ENCODE measurements at places on chromosomes 13 and 19.

DNA sequence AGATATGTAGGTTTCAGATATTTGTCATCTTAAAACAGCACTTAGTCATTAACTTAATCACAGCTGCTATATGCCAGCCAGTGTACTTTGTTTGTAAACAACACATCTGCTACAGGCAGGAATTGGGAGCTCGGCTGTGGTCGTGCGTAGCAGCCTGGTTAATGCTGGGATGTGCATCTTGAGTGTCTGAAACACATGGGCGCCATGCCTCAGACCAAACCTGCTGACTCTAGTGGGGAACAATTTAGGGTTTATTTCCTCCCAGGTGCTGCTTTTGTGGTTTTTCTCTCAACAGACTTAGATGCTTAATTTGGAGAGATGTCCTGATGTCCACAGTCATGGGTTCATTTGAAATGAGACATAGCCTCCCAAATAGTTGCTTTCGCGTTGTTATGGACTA lies 238.5 kb upstream of the TMTC4 start:
- no peak for DNase-seq

GRCh38 chr19:16398530-16399249 lies 73.1 kb downstream of the EPS15L1 start:
- no peak for DNase-seq

DNA sequence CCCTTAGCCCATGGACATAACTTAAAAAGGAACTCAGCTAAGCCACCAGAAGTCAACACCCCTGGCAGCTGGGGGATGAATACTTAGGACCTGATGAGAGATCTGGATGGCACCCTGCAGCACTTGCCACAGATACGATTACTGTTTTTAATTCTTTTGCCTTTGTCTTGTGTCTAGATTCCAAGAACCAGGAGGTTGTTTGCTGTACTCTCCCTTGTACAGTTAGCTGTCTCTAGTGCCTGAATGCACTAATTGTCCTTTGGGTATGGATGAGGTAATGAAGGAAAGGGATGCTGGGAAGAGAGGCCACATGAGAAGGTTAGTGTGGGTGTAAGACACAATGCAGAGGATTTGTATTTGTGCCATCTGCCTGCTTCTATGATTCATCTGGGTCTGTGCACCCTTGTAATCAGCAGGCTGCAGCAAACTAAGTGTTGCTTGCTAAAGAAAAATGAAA lies 385.8 kb downstream of the KCNRG start:
- DNase-seq = no peak

GRCh38 chr19:32181216-32181920 lies 164.0 kb upstream of the ZNF507 start:
- no peak for DNase-seq

- DNase-seq = no peak
These were observed 71.3 kb downstream of the ARHGEF7 start for GRCh38 chr13:111186305-111186935.

- DNase-seq = no peak
These were observed 13.9 kb downstream of the FOXO1 start for GRCh38 chr13:40652588-40652940.

- no peak for DNase-seq
These were observed at the start of gene RETN for GRCh38 chr19:7668842-7669241. RETN (plus strand) TSS chr19:7669049; CDS start chr19:7669327, 278 bp downstream.
